ENCODE measurements at places on chromosomes 11 and 22.

GRCh38 chr11:83061883-83062282, 9.8 kb downstream of the RAB30 start:
- no peak for DNase-seq

DNA sequence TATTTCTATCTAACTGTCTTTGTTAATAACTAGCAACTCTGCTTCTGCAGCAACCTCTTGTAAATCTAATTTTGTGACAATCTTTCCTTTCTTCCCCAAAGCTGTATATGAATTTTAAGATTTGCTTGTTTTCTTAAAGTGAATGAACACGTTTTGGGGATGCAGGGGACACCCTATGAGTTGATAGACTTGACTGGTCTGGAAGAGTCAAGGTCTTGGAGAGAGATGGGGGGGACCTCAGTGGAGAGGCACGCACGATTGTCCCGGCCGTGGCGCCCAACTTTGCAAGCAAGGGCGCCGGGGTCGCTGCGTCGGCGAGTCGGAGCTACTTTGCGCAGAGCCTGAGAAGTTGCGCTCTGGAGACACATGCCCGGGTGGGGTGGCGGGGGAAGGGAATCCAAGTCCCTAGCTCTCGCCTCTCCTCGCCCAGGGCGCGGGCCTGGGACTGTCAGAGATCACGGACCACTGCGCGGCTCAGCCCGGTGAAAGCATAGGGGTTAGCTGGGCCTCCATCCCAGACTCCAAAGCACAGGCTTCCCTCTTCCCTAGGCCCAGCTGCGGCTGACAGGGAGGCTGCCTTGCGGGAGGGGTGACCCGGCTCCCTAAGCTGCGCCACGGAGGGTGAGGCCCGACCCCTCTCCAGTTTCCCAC, 854 bp downstream of the ABCC8 start:
- peak; percentile 35 for DNase-seq

DNA sequence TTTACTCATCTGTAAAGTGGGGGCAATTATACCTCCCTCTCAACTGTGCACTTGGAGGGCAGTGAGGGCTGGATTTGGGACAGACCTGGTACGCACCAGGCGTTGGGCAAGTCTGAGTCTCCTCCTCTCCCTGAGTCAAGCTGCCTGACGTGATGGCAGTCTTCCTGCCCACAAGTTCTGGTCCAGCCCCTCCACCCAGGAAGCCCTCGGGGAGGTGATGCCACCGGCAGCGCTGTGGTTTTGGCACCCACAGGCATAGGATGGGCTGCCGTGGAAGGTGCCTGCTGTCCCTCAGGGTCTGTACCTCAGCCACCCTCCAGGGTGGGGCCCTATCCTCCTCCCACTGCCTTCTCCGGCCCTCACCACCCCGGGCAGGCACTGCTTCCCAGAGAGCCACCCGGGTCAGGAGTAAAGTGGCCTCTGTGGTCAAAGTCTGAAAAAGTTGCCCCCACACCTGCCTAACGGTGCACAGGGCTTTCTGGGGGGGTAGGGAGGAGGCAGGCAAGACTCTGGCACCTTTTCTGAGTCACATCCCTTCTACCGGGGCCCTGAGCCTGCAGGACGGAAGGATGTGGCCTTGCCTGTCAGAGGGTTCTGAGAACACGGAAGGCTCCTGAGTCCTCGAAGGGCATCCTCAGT, 6.5 kb upstream of the APOBEC3H start:
- no peak for DNase-seq

DNA sequence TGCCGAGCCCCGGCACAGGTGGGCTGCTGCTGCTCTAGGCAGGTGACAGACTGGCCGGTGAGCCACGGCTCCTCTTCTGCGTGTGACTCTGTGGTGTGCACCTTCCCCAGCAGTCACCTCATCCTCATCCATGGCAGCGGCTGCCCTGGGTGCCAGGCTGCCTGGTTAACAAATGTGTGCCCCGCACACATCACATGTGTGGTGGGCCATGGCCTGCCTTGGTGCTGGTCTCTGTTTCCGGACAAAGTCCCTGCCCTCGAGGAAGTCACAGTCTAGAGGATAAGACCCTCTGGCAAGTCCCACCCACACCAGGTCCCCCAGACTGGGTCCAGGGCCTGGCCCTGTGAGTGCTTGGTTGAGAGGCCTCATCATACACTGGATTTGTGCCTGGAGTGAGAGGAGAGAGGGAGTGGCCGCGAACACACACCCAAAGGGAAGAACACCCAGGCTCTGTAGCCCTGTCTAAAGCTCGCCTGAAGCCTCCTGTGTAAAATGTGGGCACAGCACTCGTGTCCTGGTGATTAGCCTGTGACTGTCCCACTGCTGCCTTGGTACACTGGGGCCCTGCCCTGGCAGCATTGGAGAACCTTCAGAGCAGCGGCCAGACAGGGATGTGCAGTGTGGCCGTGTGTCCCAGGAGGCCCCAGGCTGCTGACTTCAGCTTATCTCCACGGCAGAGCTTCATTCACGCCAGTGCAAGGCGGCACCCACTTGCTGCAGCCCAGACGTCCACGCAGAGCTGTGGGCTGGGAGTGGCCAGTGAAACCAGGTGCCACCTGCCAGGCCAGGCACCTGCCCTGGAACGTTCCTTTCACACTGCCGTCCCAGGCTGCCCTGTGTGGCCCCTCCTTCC, 269.9 kb downstream of the TBC1D22A start:
- no peak for DNase-seq

DNA sequence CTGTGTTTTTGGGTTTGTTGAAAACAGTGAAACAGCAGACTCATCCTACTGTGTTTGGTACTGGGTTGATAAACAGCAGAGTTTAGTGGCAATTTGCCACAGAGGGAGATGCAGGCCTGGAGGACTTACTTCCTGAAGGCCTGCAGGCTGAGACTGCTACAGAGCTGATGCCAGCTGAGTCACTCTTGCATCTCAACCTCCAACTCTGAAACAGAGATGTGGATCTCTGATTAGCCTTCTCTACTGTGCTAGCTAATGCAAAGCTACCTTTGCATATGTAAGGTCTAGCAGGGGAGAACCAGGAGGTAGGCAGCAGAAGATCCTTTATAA, 14.3 kb downstream of the ATP5MG start:
- peak; percentile 41 for DNase-seq

DNA sequence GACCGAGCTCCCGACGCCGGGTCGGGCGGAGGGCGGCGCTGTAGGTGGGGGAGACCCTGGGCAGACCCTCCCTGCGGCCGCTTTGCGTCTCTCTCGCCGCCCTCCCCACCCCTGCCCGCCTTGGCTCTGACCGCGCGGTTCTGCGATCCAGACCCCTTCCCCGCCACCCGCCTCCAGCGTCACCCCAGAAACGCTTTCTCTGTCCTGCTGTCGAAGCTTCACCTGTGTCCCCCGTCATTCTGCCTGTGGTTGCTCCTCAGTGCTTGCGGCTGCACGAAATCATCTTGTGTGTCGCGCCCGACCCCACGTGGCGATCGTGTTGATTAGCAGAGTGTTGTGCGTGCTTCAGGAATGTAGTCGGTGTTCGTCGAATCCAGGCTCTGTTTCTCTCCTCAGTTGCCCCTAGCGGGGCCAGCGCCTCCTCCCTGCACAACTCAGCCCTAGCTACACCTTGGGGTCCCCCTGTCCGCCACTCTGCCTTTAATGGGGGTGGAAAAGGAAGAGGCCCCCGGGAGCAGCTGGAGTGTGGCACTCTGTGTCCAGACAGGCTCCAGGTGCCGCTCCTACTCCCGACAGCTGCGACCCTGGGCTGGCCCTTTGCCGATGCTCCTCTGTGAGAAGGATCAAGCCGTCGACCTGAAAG, 851 bp downstream of the PTDSS2 start:
- DNase-seq: peak; percentile 54

- peak; percentile 52 for DNase-seq
These were observed 98.8 kb downstream of the MED15 start for GRCh38 chr22:20606041-20606783.

- DNase-seq: no peak
These were observed 7.8 kb downstream of the LARGE2 start for GRCh38 chr11:45930031-45930794.

DNA sequence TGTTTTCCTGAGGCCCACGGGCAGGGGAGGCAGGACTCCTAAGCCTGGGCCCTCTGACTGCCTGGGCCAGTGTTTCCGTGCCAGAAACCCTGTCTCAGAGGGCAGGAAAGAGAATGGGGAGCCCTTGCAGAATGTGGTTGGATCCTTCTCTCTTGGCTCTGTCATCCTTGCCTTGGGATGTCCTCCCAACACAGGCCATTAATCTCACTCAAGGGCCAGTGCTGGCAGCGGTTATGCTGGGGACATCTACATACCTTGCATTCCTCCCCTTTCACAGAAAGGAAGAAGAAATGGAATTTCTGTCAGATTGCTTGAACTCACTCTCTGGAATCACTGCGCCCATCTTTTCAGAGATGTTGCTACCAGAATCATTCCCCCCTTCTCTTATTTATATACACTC, 296.9 kb downstream of the KIRREL3 start:
- DNase-seq: no peak

- no peak for DNase-seq
These were observed 22.1 kb downstream of the HEPHL1 start for GRCh38 chr11:94043241-94043640.

- DNase-seq: no peak
These were observed 98.0 kb upstream of the TRIM77 start for GRCh38 chr11:89612096-89612495.

DNA sequence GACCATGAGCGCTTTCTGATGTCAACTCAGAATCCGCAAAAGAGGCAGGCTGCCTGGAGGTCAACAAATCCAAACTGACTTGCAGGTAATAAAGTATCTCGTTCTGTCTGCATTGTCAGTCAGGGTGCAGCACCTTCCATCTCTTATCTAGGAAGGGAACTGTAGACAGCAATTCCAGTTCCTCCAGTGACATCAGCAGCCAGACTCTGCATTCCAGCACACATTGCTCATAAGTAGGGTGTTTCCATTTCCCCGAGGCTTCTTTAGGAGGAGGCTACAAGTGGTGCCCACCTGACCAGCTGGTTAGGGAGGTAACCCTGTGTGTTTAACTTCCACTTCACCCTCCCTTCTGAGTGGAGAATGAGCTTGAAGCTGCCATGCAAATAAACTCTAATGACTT, 53.3 kb downstream of the NTM start:
- no peak for DNase-seq

DNA sequence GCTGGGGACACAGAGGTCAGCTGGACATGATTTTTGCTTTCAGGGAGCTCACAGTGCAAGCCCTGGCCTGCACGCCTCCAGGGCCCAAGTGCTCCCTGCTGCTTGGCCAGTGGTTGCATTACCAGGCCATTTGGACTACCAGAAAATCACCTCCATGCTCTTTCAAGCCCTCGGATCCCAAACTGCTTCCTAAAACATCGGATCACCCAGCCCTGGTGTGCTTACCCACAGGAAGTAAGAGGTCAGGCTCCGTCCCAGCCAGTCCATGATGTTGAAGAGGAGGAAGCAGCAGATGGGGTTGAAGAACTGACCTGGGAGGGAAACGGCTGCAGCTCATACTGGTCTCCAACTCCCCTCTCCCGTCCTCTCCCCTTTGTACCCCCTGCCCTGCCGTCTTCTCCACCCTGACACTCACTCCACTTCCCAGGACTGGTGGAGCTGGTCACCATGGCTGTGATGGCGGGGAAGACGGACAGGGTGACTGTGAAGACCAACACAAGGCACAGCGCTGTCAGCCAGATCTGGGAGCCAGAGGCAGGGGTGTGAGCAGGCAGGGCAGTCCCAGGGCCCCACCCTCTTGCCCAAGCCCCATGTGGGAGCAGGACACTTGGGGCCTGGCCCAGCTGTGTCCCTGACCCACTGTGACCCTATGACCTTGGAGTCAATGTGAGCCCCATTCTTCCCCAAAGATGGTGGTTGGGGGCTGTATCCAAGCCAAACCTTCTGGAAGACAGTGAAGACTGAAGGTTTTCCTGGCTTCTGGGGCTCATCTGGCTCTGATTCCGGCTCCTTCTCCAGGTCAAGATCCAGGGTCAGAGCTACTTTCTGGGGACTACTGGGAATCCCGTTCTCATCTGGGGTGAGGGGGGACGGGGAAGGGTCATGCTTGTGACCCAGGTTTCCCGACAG, 5.6 kb downstream of the SLC29A2 start:
- no peak for DNase-seq

DNA sequence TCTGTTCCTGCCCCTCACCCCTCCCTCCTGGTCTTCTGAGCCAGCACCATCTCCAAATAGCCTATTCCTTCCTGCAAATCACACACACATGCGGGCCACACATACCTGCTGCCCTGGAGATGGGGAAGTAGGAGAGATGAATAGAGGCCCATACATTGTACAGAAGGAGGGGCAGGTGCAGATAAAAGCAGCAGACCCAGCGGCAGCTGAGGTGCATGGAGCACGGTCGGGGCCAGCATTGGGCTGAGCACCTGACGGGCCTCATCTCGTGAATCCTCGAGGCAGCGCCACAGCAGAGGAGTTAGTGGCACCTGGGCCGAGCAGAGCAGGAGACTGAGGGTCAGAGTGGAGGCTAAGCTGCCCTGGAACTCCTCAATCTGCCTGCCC, 941.8 kb downstream of the BRD1 start:
- no peak for DNase-seq

GRCh38 chr11:133133050-133133449, 399.3 kb downstream of the OPCML start:
- DNase-seq: no peak

- no peak for DNase-seq
These were observed 97.4 kb upstream of the SLC6A5 start for GRCh38 chr11:20501971-20502370.

GRCh38 chr11:64856382-64857227, 12.2 kb upstream of the CDC42BPG start:
- DNase-seq: peak; percentile 86

GRCh38 chr11:13333456-13333957, 55.9 kb downstream of the BMAL1 start:
- no peak for DNase-seq

DNA sequence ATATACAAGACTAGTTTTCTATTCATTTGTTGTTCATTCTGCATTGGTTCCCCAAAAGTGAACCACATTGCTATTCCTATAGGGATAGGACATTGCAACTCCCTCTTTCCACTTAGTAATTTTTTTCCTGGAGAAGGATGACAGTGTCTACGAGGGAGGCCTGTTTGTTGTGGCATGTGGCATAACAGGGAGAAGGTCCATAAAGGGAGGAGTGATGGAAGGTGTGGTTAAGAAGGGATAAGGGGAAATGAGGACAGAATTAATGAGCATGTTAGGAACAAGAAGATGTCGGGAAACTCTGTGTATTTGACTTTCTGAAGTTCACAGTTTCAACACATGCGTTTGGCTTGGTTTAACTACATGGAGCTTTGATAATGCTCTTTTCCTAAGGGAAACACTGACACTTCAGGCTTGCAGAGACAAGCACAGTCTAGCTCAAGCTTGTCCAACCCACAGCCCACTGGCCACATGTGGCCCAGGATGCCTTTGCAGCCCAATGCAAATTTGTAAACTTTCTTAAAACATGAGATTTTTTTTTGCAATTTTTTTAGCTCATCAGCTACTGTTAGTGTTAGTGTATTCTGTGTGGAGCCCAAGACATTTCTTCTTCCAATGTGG, 149.7 kb downstream of the TRPC6 start:
- DNase-seq: no peak

GRCh38 chr11:119847853-119848252, 118.9 kb upstream of the NECTIN1 start:
- DNase-seq: no peak

DNA sequence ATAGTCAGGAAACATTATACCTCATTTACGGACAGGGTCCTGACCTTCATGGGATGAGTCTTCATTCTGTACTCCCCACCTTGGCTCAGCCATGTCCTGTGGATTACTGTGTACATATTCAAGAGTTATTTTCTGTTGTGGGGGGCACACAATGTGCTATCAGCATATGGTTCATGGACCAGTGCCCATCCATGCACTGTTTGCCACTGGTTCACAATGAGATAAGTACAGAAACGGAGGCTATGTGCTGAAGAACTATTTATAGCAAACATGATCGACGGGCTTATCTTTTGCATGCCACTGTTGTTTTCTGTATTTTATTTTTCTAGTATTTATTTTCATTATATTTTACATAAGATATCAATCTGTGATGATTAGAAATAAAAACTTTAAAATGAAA, 56.4 kb upstream of the CCDC89 start:
- no peak for DNase-seq
